Stimulated activated naive CD8-positive, alpha-beta T cell treated with anti-CD3 and anti-CD28 coated beads, Interleukin-15, Interleukin-2, amounts not matched to agents 100 U/mL and 50 U/mL, for 24 hours (primary cell): ENCODE measurements at places on chromosomes 16 and 17.

DNA sequence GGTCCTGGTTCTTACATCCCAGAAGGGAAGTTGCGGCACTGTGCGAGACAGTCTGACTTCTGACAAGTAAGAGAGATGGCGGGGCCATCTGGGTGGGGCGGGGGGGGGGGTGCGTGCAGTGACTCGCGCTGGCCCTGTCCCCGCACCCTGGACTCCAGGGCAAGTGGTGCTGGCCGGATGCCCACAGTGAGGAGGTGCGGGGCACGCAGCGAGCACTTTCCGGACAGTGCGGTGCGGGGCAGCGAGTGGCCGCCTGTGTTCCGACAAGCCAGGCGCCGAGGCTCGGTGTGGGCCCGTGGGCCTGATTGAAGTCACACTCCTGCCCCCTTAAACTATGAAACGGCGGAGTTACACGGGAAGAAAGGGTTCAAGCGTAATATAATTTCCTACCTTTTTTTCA is 106.4 kb downstream of the BANP start:
- DNase-seq, result no peak

- DNase-seq, result no peak
Measured at GRCh38 chr17:21194703-21195102, 19.3 kb downstream of the TMEM11 start.

- no peak for DNase-seq
Measured at GRCh38 chr16:85753559-85753958, 2.7 kb upstream of the C16orf74 start.

- DNase-seq, result no peak
Measured at GRCh38 chr17:81432941-81433340, 37.7 kb downstream of the BAHCC1 start.

- DNase-seq, result no peak
Measured at GRCh38 chr16:85880861-85881260, 18.1 kb upstream of the IRF8 start.

- no peak for DNase-seq
Measured at GRCh38 chr17:66684261-66684660, 150.7 kb upstream of the CACNG5 start.

DNA sequence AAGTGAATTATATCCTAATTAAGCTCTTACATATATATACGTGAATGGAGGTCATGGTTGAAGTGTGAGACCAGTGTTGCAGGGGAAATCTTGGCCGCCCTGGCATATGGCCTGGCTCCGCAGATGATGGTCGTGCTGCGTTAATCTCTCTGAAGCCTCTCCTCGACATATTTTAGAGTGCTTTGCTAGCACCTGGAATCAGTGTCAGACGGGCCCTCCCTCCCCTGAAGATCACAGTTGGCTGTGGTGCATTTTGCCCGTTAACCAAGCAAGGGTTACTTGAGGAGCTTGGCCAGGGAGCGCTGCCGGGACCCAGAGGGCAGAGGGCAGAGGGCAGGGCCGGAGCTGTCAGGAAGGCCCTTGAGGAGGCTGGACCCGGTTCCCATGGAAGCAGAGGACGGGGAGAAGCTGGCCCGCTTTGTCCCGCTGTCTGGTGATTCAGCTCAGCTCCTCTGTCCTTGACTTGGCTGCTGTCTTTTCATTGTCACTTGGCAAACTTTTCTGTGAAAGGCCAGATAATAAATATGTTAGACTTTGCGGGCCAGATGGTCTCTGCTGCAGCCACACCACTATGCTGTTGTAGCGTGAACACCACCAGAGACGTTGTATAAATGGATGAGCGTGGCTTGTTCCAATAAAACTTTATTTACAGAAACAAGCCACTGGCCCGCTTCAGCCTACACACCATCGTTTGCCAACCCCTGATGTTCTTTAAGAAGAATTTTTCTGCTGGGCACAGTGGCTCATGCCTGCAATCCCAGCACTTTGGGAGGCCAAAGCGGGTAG is 32.3 kb downstream of the CIBAR2 start:
- no peak for DNase-seq

- DNase-seq, result no peak
Measured at GRCh38 chr16:886084-886543, 84.7 kb downstream of the LMF1 start.

DNA sequence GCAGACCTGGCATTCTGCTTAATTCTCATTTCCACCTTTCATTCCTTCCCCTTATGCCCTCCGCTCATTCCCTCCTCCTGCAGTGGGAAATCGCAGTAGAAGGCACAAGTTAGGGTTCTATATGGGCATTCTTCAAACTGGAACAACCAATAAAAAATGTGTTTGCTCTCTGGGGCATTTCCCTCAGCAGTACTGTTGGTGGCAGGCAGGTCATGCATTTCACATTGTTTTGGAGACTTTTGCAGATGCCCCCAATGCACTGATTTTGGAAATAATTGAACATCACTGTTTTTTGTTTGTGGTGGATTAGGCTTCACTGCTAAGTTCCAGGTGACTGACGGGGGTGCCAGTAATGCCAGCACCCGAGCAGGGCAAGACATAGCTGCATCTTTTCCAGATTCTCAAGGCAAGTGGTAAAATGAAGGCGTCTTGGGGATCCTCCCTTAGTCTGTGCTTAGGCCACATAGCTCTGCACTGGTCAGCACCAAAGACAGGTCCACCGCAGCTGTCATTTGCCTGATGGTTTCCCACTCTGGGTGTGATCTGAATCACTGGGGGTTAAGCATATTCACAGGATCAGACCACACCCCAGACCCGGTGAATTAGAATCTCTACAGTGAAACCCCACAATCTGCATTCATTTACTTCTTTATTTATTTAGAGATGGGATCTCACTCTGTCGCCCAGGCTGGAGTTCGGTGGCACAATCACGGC is 304.5 kb downstream of the CPPED1 start:
- DNase-seq, result no peak
